Stimulated activated CD4-positive, alpha-beta T cell treated with anti-CD3 and anti-CD28 coated beads, Interleukin-4, amount 100 ng/mL, for 48 hours (primary cell): ENCODE measurements at places on chromosomes 2 and 18.

- no peak for DNase-seq
These were observed 954.9 kb downstream of the TDRD15 start for GRCh38 chr2:22078701-22079100.

GRCh38 chr2:1652034-1652790 lies 92.1 kb downstream of the PXDN start:
- no peak for DNase-seq

- no peak for DNase-seq
These were observed 34.0 kb downstream of the EPAS1 start for GRCh38 chr2:46331109-46331766.

DNA sequence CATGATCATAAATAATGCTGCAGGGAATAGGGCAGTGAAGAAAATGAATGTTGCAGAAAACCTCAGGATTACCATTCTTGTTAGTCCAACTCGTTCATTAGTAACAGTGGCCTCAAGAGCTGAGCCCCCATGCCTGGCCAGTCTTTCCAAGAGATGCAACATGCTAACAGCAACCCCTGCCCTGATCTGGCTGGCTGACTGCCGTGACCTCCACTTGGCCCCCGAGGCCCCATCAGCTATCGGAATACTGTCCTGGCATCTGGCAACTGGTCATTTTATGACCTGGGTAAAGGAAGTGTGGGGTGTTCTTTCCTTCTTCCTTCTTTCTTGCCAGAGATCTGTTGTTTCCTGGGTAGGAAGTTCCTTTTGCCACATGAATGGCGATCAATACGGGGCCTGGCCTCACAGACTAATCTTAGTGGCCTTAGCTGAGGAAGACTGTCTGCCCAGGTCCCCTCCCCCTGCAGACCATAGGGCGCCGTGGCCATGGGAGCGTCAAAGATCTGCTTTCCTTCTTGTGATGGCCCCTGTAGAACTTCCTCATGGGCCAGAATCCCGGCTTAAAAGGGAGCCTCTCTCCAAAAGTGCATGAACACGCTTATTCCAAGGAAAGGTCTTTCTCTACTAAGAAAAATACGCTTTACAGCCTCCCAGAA lies 10.6 kb upstream of the TRABD2A start:
- no peak for DNase-seq

- no peak for DNase-seq
These were observed 936.0 kb downstream of the TRIB2 start for GRCh38 chr2:13652531-13653313.

- no peak for DNase-seq
These were observed 951.9 kb downstream of the TSN start for GRCh38 chr2:122707224-122707824.

GRCh38 chr18:28735731-28736130 lies 558.8 kb upstream of the CDH2 start:
- DNase-seq = no peak

DNA sequence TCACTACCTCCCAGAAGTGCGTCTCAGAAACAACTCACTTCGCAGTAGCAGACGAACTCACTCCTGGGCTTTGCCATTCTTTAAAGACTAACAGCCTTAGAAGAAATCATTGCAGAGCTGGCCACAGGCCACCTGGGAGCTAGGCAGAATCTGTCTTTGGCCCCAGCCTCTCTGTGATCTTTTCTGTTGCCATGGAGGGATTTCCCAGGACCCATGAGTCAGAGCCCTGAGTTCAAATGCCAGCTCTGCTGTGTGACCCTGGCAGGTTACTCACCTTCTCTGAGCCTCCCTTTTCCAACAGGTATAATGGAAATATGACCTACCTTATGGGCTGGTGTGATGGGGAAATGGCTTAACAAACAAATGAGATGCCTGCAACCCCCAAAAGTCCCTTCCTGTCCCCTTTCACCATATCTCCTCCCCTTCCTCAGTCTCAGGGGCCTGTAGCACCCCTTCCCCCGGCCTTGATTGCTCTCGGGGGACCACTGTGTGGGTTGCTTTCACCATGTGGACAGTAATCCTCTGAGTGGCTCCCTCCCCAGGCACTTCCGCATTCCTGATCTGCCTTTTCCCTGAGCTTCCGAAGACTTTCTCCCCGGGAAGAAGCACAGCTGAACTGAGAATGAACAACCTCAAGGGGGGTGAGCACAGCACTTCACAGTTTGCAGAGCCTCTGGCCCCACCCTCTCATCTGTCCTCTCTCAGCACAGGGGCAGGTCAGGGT lies 34.0 kb upstream of the SLC66A3 start:
- DNase-seq = no peak

GRCh38 chr2:181461056-181461997 lies 4.1 kb downstream of the ITGA4 start:
- no peak for DNase-seq

GRCh38 chr2:239791526-239792404 lies 233.4 kb downstream of the NDUFA10 start:
- DNase-seq = no peak

DNA sequence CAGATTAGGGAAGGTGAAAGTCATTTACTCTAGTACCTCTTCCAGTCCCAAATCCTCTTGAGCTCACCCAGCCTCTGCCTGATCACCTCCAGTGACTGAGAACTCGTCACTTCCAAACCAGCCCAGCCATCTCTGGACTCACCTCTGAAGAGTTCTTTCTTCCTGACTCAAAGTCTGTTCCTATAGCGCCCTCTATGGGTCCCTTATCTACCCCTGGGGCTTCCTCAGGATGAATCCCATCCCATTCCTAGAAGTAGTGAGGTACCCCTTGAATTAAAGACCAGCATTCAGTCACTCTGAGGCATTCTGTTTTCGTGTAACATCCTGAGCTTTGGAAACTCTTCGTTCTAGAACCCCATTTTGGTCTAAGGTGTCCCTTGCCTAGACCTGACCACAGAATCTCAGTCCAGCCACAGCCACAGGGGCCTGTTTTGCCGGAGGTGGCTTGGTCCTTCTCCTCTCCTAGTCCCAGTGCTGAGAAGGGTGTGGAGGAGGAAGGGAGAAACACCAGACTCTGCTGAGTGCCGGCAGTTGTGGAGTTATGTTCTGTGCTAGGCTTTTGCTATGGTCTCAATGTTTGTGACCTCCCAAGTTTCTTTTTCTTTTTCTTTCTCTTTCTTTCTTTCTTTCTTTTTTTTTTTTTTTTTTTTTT lies 32.7 kb downstream of the SIX3 start:
- DNase-seq = no peak

- no peak for DNase-seq
These were observed 77.1 kb downstream of the DDX1 start for GRCh38 chr2:15668611-15669305.

DNA sequence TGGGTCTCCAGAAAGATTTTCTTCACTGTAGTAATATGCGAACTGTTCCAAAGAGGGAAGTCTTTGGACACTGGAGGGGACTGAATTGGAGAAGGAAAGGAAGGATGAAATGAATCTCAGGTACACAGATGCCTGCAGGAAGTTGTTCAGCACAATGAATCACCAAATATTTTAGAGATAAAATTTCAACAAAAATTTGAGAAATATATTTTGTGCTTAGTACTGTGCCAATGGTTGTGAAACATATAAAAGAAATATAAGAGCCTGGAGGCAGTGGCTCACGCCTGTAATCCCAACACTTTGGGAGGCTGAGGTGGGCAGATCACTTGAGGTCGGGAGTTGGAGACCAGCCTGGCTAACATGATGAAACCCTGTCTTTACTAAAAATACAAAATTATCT lies 3.2 kb downstream of the ELMOD3 start:
- no peak for DNase-seq

GRCh38 chr18:22398464-22398863 lies 19.3 kb downstream of the CTAGE1 start:
- DNase-seq = no peak

GRCh38 chr18:33014060-33014796 lies 241.4 kb upstream of the KLHL14 start:
- no peak for DNase-seq

- no peak for DNase-seq
These were observed 23.7 kb upstream of the BOK start for GRCh38 chr2:241534701-241535375.

- no peak for DNase-seq
These were observed 102.8 kb upstream of the PPP1CB start for GRCh38 chr2:28648671-28649395.

DNA sequence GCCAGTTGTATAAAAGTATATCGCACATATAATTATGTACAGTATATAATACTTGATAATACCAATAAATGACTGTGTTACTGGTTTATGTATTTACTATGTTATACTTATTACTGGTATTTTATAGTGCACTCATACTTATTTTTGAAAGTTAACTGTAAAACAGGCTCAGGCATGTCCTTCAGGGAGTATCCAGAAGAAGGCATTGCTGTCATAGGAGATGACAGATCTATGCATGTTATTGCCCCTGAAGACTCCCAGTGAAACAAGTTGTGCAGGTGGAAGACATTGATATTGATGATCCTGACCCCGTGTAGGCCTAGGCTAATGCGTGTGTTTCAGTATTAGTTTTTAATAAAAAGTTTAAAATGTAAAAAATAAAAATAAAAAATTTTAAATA lies 20.3 kb upstream of the ASXL3 start:
- DNase-seq = no peak

DNA sequence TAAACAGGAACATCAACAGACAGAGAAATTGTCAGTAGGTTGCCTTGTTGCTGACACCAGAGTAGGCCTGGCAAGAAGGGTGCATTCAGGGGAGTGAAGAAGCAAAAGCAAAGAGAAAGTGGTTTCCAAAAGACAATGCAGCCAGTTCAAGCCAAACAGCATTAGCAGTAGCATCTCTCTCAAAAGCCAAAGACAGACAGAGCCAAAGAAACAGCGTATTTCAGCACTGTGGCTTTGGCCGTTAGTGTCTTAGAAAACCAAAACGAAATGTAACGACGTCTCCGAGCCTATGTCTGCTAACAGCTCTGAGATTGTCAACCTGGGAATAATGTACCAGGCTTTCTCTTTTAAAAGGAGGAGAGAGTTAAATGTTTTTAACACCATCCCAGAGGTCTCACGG lies 178.6 kb downstream of the NRP2 start:
- DNase-seq = no peak

DNA sequence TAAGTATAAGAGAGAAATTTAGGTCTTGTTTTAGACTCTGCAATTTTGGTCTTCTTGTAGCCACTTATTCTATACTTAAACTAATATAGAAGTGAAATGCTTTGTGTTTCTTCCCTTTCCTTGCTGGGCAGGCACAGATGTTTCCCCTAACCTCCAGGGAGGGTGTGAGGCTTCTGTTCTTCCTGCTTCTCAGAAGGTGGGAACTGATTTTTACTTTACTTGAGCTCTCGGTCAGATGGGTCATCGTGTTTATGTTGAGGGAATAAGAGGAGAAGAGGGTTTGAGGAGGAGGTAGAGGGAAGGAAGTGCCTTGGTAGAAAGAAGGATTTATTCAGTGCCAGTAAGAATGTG lies 92.5 kb upstream of the CXCR4 start:
- no peak for DNase-seq

DNA sequence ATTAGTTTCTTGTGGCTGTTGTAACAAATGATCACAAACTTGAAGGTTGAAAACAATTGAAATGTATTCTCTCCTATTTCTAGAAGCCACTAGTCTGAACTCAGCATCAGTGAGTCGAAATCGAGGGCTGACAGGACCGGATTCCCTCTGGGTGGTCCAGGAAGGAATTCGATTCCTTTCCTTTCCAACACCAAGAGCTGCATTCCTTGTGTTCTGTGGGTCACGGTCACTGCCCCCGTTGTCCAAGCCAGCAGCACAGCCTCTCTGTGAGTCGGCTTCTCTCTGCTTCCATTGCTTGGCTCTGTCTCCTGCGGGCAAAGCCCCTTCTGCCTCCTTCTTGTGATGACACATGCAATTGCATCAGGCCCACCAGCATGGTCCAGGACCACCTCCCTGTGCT lies 67.3 kb downstream of the SMIM21 start:
- no peak for DNase-seq

- no peak for DNase-seq
These were observed 5.1 kb downstream of the EHD3 start for GRCh38 chr2:31238906-31239592.

GRCh38 chr2:27772804-27773203 lies 1.3 kb downstream of the MRPL33 start:
- DNase-seq = no peak

DNA sequence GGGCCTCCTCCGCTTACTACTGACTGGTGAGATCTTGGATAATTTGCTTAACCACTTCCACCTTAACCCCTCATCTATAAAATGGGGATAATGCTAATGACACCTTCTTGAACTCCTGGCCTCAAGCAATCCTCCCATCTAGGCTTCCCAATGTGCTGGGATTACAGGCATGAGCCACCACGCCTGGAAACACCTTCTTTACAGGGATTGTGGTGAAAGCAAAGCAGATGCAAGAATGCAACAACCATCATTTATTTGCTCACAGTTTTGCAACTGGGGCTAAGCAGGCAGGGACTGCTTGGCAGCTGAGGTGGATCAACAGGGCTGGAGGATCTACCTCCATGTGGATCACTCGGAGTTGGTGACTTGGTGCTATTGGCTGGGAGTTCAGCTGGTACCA lies 76.2 kb upstream of the ZNF532 start:
- DNase-seq = no peak

DNA sequence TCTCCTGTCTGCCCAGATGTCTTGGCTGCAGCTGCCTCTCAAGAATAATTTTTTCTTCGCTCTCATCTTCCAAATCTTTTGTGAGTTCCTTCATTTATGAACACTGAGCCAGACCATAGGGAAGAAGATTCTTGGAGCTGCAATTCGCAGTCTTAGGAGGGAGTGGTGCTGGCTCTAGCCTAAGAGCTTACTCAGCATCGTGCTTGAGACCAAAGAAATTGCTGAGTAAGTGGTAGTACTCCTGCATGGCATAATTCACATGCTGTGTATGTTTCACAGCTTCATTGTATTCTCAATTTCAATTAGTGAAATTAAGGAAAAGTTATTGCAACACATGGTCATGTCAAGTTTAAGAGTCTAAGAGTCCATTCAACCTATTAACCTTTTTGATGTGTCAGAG lies 771.7 kb downstream of the ADCYAP1 start:
- DNase-seq = no peak

GRCh38 chr2:135252805-135253458 lies 200.8 kb downstream of the RAB3GAP1 start:
- DNase-seq = no peak

- DNase-seq = no peak
These were observed 398 bp downstream of the CRYBA2 start for GRCh38 chr2:218992703-218993344.

GRCh38 chr2:239602290-239603282 lies 201.8 kb upstream of the HDAC4 start:
- DNase-seq = no peak

- no peak for DNase-seq
These were observed 507.4 kb upstream of the PKDCC start for GRCh38 chr2:41540272-41540998.

DNA sequence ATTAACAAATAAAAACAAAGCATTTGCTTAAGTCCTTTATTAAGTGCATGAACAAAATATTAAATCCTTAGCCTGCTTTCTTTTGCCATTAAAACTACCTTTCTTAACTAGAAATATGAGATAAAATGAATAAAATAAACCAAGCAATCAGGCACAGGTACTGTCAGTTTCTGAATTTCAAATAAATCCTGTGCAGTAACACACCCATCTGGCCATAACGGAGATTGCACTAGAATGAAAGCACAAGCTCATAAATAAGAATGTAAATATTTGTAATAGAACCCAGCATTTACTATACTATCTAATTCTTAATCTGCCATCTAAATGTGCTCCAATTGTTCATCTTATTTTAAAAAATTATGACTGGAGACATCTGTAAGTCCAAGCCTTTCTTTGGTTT lies 31.9 kb downstream of the PRKRA start:
- no peak for DNase-seq

- DNase-seq = no peak
These were observed 537.5 kb upstream of the FSIP2 start for GRCh38 chr2:185201063-185201462.
